ENCODE measurements at places on chromosomes 3 and 15. TPM values are rescaled to one million over a fixed set of nuclear protein-coding genes. Genes with fewer than 3 reads are reported as not detected.

- no peaks in the 10 kb centered on the region for H3K36me3 ChIP-seq
- no peaks in the 10 kb centered on the region for H3K4me1 ChIP-seq
- no peak for DNase-seq
Observed at GRCh38 chr3:128301186-128302023, 148.1 kb downstream of the EEFSEC start.

DNA sequence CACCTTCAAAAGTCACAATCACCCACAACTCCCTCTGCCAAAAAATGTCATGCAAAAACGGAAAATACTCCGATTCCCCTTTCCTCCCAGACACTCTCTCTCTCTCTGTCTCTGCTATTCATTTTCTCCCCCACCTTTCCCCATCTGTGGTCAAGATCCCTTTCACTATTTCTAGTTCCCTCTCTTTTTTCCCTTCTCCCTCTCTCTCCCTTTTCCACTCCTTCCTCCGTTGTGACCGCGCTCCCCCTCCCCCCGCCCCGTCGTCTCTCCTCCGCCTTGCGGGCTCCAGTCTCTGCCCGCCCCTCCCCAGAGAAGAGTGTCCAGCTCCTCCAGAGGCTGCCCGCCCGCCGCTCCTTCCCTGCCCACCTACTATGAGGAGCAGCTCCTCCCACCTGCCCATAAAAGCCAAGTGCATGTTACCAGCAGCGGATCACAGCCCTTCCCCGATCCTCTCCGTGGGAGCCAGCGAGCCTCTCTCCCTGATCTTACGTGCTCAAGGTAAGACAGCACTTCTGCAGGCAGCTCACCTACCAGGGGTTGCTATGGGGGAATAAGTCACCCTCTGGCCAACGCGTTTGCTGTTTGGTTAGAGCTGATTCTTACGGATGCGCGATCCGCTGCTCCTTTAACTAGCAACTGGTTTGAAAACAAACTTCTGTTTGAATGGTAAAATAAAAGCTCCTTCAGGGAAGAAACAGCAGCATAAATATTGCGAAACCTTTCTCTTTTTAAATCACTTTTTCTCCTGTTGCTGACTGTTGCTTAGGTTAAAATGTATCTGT, at the start of gene COL8A1:
COL8A1 (plus strand) TSS at position 428 of the 782 bp plus-strand sequence. CDS start 152,089 bp downstream, outside the sequence.
- no peak within 1 kb of the TSS for H3K27ac ChIP-seq
- H3K4me3 ChIP-seq, result peak within 1 kb of the TSS; percentile 68
- no peaks in the 10 kb centered on the region for H3K36me3 ChIP-seq
- DNase-seq, result peak; percentile 77

DNA sequence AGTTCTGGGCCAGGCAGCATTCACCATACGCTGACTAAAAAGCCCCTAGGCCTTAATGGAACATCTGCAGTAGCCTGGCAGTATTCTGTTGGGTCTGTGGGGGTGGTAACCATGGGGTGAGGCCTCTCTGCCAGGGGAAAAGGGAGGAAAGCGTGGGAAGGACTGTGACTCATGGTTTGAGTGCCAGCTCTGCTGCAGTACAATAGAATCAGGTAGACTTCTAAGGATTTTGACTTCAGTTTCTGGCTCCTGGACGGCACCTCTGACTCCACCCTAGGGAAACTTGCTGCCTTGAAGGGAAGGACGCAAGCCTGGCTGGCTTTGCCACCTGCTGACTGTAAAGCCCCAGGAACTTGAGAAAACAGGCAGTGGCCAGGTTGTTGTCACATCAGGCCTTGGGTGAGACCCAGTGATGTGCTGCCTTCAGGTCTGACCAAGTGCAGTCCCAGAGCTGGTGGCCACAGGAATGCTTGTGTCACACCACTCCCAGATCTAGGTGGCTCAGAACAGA, 148.6 kb downstream of the SUCNR1 start:
- H3K4me1 ChIP-seq, result peaks cover 13% of the 10 kb centered on the region
- no peaks in the 10 kb centered on the region for H3K27me3 ChIP-seq
- no peak for DNase-seq
- no peak overlapping the region for H3K27ac ChIP-seq
- H3K4me3 ChIP-seq, result no peak overlapping the region

DNA sequence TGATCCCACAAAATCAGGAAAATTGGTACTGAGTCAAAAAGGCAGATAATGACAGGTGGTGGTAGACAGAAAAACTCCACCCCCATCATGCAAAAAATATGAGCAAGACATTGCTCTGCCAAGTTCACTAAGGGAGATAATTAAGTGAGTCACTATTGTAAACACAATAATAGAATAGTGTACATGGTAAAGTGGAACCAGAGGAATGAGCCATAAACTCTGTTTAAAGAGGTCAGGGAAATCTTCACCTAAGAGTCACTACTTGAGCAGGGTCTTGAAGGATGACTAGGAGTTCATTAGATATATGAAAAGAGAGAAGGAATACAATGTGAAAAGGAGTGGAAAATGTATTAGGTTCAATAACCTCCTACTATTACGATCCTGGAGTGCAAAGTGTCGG, 213.4 kb upstream of the PEX5L start:
- H3K27ac ChIP-seq, result no peak overlapping the region
- H3K36me3 ChIP-seq, result no peaks in the 10 kb centered on the region
- no peak overlapping the region for H3K4me3 ChIP-seq
- H3K4me1 ChIP-seq, result peaks cover 22% of the 10 kb centered on the region
- DNase-seq, result no peak

The TMEM212 gene
- total RNA-seq, result not detected

The FRMD5 gene
- total RNA-seq, result 10.1 TPM

The TMEM108 gene
- total RNA-seq, result 7.4 TPM
